ENCODE measurements at places on chromosomes 3 and 15. TPM values are rescaled to one million over a fixed set of nuclear protein-coding genes. Genes with fewer than 3 reads are reported as not detected.

ADAMTS17 gene
- polyA plus RNA-seq, result not detected

AADACL2 gene
- not detected for polyA plus RNA-seq

C3orf52 gene
- 1.9 TPM for polyA plus RNA-seq

MYZAP gene
- 0.11 TPM for polyA plus RNA-seq

KCNMB3 gene
- polyA plus RNA-seq, result 0.50 TPM

MAGI1 gene
- 5.8 TPM for polyA plus RNA-seq

ST3GAL6 gene
- polyA plus RNA-seq, result 0.56 TPM
